ENCODE measurements at places on chromosomes 2 and 18. TPM values are rescaled to one million over a fixed set of nuclear protein-coding genes. Genes with fewer than 3 reads are reported as not detected.
A peak's percentile ranks its signal among the peaks of the same experiment; 100 is the strongest.

- DNase-seq, result peak; percentile 76
Observed at GRCh38 chr2:229270551-229271410, at the start of gene PID1. Gene PID1, minus strand, starts transcription at chr2:229271287. Its CDS starts 244 bp downstream, at chr2:229271043.

DNA sequence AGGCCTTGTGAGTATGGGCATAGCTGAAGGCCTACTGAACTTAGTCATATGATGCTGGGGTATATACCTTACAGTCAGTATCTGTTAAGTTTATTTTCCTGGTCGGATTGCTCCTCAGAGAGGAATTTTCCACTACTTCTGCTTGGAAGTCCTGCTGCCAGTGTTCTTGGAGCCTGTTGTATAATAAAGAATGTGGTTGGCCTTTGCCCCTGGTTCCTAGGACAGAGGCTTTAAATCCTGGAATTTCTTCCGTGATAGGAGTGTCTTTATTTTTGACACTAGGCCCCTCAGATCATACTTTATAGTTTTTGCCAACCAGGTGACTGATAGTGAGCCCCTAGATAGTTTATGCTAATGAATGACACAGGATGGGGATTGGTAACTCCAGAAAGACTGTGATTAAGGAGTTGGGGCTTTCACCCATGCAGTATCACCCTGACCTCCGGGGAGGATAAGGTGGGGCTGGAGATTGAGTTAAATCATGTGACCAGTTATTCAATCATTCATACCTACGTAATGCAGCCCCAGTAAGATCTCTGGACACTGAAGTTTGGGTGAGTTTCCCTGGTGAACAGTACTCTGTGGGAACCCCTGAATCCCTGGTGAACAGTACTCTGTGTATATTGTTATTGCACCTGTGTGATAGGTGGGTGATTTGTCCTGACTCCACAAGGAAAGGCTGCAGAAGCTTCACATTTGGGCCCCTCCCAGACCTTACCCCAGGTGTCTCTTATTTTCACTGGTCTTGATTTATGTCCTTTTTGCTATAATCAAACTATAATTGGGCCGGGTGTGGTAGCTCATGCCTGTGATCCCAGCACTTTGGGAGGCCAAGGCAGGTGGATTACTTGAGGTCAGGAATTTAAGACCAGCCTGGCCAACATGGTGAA, 56.9 kb downstream of the COMMD1 start:
- no peak for DNase-seq

Gene TRIM54
- 291 TPM for total RNA-seq

- peak; percentile 82 for DNase-seq
Observed at GRCh38 chr2:119240311-119241204, 16.9 kb downstream of the STEAP3 start.

DNA sequence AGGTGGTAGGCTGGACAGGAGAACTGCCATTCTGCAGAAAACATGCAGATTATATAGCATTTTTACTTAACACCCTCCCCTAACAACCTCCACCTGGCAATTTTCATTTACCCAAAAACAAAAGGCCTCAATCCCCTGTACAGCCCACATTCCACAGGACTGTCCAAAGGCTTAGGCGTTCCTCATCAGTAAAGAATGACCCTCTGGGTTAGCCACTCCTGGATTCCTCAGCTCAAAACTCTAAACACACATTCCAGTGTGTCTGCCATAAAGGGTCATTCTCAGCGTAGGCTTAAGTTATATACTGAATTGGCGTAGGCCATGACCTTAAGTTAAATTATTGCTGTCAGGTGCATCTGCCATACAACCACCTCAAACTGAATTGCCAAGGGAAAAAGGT, 261.8 kb upstream of the CHAC2 start:
- no peak for DNase-seq

Gene NEU2
- total RNA-seq, result not detected

- DNase-seq, result no peak
Observed at GRCh38 chr18:22828171-22828570, 105.0 kb upstream of the RBBP8 start.

DNA sequence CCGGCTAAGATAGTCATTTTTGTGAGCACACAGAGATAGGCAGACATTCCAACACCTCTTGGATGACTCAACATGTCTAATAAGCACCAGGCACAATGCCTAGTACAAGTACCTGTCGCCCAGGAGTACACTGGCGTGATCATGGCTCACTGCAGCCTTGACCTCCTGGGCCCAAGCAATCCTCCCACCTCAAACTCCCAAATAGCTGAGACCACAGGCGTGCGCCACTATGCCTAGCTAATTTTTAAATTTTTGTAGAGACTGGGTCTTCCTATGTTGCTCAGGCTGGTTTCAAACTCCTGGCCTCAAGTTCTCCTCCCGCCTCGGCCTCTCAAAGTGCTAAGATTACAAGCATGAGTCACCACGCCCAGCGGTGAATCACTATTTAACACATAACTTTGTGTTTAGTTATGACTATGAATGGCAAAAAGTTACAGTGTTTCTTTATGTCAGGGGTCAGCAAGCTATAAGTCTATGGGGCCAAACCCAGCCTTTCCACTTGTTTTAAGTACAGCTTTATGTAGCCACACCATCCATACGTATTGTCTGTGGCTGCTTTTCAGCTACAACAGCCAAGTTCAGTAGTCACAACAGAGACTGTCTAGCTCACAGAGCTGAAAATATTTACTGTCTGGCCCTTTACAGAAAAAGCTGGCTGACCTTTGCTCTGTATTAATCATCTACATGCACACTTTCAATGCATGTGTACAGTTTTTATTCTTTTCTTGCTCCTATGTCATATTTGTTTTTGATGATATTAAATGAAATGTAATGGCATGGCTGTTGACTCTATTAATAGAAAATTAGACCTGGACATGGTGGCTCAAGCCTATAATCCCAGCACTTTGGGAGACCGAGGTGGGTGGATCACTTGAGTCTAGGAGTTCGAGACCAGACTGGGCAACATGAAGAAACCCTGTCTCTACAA, 18.7 kb downstream of the ORC2 start:
- DNase-seq, result no peak

GRCh38 chr2:37070931-37071330, 13.2 kb downstream of the HEATR5B start:
- no peak for DNase-seq

Gene SIX2
- 0.40 TPM for total RNA-seq

GRCh38 chr2:122136056-122136455, 380.6 kb downstream of the TSN start:
- DNase-seq, result no peak

Gene CPO
- total RNA-seq, result 0.27 TPM

GRCh38 chr2:133720429-133720828, 152.2 kb upstream of the NCKAP5 start:
- DNase-seq, result no peak

- DNase-seq, result no peak
Observed at GRCh38 chr2:164565359-164565758, 55.9 kb downstream of the GRB14 start.

Gene SPAST
- total RNA-seq, result 10.4 TPM

Gene CNGA3
- total RNA-seq, result not detected

- no peak for DNase-seq
Observed at GRCh38 chr2:158718196-158718585, 76.9 kb upstream of the DAPL1 start.

GRCh38 chr18:48973731-48974130, 23.0 kb upstream of the SMAD7 start:
- no peak for DNase-seq

Gene AQP12B
- total RNA-seq, result not detected

DNA sequence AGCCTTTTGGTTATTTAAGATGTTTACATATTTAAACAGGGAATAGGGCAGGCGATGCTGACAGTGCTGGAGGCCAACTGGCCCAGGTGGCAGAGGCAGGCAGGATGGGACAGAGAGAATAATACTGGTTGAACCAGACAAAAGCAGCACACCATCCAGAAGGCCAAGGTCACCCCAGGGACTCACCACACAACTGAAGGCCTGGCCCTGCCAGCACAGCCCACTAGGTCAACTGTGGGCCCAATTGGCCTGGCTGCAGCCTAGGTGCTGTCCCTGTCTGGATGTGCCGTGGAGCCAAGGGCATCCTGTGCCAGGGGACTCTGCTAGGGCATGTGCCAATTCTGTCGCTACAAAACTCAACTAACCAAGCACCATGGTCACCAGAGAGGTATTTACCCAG, 69.2 kb downstream of the RNF152 start:
- DNase-seq, result no peak

- DNase-seq, result no peak
Observed at GRCh38 chr2:238703053-238703415, 144.9 kb upstream of the TWIST2 start.

GRCh38 chr2:70091816-70092215, 4.5 kb downstream of the PCBP1 start:
- no peak for DNase-seq

- DNase-seq, result no peak
Observed at GRCh38 chr2:51410331-51410730, 378.4 kb upstream of the NRXN1 start.

Gene HOXD10
- total RNA-seq, result not detected

Gene RTP5
- not detected for total RNA-seq

Gene IL1RN
- 0.57 TPM for total RNA-seq

Gene TMEM17
- total RNA-seq, result 1.4 TPM

DNA sequence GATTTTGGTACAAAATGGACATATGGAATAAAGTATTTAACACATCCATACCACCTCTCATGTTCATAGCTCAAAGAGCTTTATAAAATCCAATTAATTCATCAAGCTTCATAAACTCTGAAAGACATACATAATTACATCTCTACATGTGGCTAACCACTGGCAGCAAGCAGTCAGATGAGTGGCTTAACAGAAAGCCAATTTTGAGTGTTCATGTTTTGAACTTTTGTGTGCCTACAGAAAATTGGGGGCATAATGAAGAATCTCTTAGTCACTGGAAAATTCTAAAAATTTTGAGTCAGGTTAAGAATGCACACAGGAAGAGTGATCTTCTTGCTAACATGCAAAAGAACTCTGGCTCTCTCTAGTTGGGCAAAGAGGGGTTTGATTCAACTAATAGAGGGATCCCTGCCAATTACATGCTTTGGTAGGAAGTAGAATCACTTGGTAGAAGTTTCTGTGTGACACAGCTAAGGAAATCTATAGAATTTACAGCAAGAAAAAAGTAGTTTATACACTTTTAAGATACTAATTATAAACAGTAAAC, 287.4 kb downstream of the NOL4 start:
- DNase-seq, result no peak

DNA sequence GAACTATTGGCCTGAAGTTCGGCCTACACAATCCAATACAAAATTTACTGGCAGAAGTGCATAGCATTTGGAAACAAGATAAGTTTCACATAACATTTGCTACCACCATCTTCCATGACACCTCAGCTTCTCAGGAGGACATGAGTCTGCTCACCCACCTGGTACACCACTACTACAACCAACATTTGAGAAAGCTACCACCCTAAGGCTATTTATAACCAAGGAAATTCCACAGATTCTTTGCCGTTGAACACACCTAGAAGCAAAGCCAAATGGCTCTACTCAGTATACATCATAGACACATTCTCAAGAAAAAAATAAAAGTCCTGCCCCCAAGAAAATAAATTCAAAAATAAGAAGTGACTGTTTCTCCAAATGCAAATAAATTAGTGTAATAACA, 145.3 kb downstream of the SPAG16 start:
- no peak for DNase-seq

DNA sequence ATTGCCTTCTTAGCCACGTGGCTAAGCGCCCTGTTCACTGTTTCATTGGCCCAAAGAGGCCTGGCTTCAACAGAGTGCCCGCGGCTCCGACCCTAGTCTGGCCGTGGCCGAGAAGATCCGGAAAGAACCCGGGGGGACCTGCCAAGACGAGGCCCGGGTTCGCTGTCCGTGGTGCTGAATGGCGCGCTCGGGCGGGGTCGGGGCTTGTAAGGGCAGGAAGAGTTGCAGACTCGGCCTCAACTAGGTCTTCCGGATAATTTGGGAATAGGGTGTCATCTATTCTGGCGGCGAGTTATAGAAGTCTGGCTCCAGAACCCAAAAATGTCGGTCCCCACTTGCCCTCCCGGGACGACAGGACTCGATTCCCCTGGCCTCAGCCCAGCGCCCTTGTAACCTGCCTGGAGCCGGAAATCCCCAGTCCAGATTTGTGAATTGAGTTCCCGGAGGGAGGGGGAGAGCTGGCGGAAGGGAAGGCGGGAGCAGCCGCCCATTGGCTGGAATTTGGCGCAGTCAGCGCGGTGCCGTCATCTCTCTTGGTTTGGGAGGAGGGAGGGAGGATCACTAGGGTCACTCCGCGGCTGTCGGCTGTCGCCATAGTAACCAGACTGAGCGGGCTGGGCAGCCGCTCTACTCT, 3.5 kb downstream of the CDK5R2 start:
- DNase-seq, result peak; percentile 79

- DNase-seq, result no peak
Observed at GRCh38 chr2:185978634-185979407, 240.2 kb downstream of the FSIP2 start.

DNA sequence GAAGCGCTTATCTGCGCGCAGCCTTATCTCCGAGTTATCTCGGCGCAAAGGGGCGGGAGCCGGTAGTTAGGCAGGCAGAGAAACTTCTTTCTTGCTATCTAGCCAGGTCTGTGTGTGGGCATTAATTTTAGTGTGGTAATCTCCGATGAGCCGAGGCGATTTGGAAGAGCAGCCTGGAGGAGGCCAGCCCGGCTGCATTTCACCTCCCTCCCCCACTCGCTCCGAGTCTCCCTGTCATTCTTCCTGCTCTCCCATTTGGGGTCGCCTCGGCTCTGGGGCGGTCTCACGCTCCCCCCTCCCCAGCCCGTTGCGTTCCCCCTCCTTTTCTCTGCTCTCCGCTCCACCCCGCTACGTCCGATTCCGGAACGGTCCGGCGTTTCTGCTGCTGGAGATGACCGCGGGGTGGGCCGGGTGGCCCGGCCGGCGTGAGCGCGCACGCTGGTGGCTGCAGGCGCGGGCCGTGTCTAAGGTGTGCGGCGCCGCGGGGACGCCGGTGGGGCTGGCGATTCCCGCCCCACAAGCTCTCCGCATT, 566 bp downstream of the GATA6 start:
- DNase-seq, result peak; percentile 68

DNA sequence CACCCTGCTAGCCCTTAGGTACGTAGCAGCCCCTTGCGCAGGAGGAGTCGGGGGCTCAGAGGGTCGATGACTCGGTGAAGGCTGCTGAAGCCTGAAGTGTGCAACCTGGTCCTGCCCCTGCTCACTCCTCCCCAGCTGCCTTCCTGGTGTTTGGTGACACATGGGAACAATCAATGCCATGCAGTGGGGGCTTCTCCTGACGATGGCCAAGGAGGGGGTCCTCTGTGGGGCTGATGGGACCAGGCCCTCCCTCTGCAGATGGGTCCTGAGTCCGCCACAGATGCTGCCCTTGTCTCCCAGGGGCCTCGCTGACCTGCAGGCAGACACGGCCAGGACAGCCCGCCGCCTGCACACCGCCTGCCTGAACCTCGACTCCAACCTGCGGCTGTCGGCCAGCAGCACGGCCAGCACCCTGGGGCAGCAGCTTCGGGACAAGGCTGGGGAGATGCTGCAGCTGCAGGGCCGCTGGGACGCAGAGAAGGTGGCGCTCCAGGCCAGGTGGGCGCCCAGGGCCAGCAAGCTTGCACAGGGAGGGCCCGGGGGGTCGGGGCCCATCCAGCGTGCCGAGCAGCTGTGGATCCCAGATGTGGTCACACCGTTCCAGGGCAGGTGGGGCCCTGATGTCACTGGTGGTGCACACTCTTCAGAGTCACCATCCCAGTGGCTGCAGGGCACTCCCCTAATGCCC, 24.6 kb downstream of the CROCC2 start:
- no peak for DNase-seq

- DNase-seq, result no peak
Observed at GRCh38 chr2:238597638-238598528, 171.2 kb downstream of the ASB1 start.

Gene GPAT2
- 5.5 TPM for total RNA-seq
